ENCODE measurements at places on chromosomes 5 and 9. TPM values are rescaled to one million over a fixed set of nuclear protein-coding genes. Genes with fewer than 3 reads are reported as not detected.

The PPP3R2 gene
- not detected for total RNA-seq

The LECT2 gene
- not detected for total RNA-seq

The ANXA2R gene
- 6.0 TPM for total RNA-seq

The CMYA5 gene
- under 0.01 TPM for total RNA-seq

The FASTKD3 gene
- 7.8 TPM for total RNA-seq

The OBP2B gene
- not detected for total RNA-seq

The PCDHB8 gene
- 0.38 TPM for total RNA-seq

The TMOD1 gene
- 1.7 TPM for total RNA-seq

The PCDHB3 gene
- 1.1 TPM for total RNA-seq

The GRIN3A gene
- total RNA-seq, result not detected

The ZNF608 gene
- total RNA-seq, result 6.6 TPM

The TEX48 gene
- total RNA-seq, result not detected

The LHX3 gene
- not detected for total RNA-seq

The DCAF10 gene
- 23.4 TPM for total RNA-seq

Data from dermis microvascular lymphatic vessel endothelial cell (primary cell).